ENCODE measurements at places on chromosomes 2 and 18.

DNA sequence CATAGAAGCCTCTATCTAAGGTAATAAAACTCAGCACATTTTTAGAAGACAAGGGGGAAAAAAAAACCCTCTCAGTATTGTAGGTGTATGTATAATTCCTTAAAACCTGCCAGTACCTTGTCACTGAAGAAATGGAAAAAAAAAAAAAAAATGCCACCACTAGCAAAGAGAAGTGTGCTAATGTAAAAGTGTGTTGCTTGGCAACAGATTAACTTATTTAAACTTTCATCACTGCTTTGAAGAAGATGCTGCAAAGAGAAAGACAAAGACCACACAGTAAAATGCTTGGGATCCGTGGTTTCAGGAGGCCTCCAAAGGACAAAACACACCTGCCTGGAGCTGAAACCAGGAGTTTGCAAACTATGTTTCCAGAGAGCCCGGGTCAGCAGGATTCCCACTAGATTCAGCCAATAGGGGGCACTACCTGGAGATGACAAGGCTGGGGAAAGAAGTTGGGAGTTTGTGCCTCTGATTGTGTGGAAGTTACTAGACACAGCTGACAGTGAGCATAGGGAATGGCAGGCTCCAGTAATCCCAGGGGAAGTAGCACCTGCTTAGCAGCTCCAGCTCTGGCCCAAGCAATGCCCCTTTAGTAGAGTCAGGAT, 169.1 kb upstream of the TRIB2 start:
- no peak for DNase-seq

- DNase-seq = peak; percentile 86
These were observed 647 bp downstream of the CCDC121 start for GRCh38 chr2:27627963-27628766.

DNA sequence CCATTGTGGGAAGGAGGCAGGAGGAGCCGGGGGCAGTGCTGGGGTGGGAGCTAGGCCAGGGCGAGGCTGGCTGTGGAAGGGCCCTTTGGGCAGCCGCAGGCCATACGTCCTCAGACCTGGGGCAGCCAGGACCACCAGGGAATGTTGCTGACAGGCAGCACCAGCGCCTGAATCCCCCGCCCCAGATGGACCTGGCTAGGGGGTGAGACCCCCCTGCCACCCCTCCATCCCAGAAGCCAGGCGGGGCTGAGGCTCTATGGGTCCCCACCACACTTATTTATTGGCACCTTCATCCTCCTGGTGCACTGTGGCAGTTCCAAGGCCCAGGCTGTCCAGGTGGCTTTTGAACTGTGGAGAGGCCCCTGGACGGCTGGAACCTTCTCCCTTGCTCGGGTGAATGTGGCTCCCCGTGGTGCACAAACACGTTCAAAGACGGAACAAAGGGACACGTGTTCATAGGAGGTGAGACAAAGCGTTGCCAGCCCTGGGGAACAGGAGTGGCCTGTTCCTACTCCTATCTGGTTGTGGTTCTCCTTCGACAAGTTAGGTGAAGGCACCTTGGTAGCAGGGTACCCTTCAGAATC, 35.1 kb downstream of the RAMP1 start:
- no peak for DNase-seq

GRCh38 chr2:189086250-189086649, 93.3 kb downstream of the COL5A2 start:
- no peak for DNase-seq

Data from RWPE1 (cell line).